ENCODE measurements at places on chromosomes 1 and 21.

- peak; percentile 41 for DNase-seq
These were observed 14.0 kb upstream of the ZNF692 start for GRCh38 chr1:248872752-248873408.

DNA sequence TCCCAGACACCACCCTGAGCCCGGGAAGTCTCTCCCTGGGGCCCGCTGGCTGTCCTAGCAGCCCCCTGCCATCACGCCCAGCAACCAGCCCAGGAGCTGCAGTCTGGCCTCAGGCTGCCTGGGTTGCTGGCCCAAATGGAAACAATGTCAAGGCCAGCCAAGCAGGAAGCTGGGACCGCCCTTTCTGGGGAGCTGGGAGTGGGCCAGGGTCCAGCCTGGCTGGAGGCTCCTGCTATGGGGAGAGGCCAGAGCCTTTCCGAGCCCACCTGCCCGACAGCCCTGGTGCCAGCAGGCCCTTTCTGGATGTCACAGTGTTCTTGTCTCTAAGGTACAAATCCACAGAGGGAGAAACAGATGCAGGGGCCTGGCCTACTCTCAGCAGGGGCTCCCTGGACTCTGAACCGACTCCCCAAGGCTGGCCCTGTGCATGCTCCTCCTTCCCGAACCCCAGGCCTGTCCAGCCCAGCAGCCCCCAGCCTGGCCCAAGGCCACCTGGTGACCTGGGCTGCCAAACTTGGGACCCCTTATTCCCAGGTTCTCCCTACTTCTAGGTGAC lies 1.2 kb upstream of the MMEL1 start:
- no peak for DNase-seq

DNA sequence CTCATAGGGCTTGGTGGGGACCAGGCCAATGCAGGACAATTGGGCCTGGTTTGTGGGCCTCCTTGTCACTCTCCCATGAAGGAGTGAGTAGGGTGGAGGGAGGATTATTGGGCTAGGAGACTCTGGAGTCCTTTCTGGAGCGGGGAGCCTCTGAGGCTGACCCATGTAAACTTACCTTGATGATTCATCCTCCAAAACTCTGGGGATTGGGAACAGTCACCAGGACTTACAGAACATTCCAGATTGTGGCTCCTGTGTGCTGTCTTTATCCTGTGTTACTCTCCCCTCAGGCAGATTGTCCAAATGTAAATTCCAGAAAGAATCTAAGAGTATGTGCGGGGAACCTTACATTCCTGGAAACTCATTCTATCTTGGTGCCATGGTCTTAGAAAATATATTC lies 197.6 kb downstream of the CAMTA1 start:
- no peak for DNase-seq

DNA sequence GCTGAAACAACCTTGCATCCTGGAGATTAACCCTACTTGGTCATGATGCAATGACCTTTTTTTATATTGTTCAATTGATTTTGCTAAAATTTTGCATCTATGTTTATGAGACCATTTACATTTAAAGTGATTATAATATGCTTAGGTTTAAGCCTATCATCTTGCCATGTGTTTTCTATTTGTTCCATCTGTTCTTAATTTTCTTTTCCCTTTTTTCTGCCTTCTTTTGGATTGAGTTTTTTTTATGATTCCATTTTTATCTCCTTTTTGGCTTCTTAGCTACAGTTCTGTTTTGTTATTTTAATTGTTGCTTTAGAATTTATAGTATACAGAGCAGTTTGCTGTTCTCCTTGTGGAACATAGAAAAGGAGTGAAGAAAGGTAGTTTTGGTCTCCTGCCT lies 385.1 kb upstream of the USP24 start:
- DNase-seq, result no peak

- DNase-seq, result no peak
These were observed 318.9 kb downstream of the LMO4 start for GRCh38 chr1:87647430-87648177.

- no peak for DNase-seq
These were observed 706 bp downstream of the C21orf91 start for GRCh38 chr21:17818186-17819113.

Data from hypothalamus (tissue), 51 donors.